ENCODE measurements at places on chromosomes 4 and X.

DNA sequence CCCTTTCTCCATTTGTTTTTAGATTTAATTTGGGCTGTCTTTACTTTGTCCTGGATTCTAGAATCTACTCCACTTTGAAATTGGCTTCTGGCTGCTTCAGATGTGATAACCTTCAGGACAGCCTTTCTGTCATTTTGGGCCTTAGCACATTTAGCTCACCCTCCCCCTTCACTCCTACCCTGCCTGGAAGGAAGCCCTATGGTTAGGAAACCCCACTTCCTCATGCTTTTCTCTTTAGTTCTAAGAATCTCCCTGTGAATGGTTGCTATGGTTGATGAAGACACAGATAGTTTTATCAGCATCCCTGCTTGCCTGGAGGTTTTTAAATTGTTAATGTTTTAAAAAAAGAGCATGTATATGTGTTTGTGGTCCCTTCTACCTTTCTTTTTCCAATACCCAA is 100.7 kb upstream of the PTPN13 start:
- DNase-seq: no peak

DNA sequence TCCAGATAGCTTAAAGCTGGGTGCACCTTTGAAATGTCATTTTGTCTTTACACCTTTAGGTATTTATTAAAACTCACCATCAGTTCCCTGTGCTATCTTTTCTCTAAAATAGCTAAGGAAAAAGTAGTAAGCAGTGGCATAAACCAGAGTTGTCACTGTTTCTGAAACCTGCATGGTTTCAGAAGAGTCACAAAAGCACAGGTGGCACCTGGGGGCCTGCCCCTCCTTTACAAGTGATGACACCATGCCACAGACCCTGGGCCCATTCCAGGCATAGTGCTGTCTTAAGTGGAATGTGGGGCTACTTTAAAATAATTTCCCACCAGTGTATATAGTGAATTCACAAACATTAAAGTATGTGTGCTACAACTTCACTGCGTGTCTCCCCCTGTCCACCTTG is 47.8 kb downstream of the DCUN1D4 start:
- no peak for DNase-seq

DNA sequence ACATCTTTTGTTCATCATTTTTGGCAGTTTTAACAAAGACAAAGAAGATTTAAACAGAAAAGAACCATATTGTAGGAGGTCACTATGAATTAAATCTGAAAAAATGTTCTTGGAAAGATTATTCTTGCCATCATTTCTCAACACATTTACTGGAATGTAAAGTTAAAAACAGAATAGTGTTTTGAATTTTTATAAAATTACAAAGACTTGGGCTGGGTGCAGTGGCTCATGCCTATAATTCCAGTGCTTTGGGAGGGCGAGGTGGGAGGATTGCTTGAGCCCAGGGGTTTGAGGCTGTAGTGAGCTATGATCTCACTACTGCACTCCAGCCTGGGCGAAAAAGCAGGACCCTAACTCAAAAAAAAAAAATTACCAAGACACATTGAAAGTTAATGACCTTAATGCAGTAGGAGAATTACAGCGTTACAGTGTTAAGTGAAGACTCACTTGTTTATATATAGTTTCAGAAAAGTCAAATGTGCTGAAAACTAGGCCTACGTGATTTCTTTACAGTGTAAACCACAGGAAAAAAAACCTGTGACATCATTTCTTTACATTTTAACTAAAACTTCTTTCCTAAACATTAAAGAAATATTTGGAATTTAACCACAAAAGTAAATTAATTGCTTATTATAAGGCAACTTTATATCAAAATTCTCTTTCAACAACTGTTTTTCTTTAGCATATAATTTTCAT is 7.9 kb downstream of the FAM13A start:
- no peak for DNase-seq

GRCh38 chr4:148286012-148286411 is 156.2 kb downstream of the NR3C2 start:
- no peak for DNase-seq

- DNase-seq: no peak
Observed at GRCh38 chrX:72540318-72540717, 32.3 kb downstream of the HDAC8 start.

- DNase-seq: no peak
Observed at GRCh38 chr4:170307182-170307581, 217.4 kb upstream of the AADAT start.

DNA sequence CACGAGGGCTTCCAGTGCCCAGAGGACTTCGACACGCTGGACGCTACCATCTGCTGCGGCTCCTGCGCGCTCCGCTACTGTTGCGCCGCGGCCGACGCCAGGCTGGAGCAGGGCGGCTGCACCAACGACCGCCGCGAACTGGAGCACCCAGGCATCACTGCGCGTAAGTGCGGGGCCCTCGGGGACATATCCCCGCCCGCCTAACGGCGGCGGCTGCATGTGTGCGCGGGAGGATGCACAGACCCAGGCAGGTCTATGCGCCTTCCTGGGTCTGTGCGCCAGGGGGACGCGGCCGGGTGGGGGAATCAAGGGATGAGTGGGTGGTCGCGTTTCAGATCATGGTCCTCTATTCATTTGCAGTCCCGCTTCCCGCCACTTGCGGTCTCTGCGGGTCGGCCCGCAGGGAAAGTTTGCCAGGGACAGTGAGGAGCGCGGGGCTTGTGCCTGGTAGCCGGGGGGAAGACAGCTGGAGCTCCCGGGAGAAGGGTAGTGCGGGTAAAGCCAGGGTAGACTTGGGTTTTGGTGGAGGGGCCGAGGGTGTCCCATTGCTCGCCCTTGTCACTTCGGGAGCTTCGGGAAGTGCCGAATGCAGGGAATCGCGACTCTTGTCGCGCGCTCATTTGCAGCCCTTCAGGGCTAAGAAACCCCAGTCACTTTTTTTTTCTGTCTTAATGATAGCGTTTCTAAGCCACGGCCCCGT is 1.0 kb downstream of the SHISA3 start:
- no peak for DNase-seq

GRCh38 chr4:104163820-104164219 is 330.9 kb downstream of the CXXC4 start:
- no peak for DNase-seq

DNA sequence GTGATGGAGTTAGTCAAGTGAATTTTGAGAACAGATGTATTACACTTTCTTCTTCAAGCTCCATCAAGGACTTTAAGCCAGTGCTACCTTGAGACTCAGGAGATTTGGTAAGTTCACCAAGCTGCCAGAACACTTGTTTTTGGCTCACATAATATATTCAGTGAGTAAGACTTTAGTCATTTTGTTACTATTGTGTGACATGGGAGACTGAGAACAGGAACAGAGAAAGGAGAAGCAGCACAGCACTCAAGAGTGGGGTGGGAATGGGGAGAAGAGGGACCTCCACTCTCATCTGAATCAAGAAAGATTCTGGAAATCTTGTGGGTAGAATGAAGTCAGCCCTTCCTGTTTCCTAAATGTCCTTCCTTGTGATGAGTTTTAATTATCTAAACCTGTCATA is 87.3 kb upstream of the TET2 start:
- DNase-seq: no peak

DNA sequence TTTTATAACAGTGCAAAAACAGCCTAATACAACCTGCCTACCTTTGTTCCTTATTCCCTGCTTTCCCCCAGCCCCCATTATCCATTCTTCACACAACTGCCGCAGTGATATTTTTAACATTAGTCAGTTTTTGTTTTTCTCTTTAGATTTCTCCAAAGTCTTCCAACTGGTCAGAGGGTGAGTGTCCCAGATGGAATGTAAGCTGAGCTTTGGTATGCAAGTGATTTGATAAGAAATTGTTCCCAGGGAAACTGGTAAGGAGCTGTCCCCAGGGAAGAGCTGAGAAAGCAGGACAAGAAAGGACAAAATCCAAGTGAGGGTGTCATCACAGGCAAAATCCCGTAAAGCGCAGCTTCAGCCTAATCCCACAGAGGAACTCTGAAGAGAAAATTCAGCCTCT is 475.5 kb upstream of the ADGRL3 start:
- DNase-seq: no peak

DNA sequence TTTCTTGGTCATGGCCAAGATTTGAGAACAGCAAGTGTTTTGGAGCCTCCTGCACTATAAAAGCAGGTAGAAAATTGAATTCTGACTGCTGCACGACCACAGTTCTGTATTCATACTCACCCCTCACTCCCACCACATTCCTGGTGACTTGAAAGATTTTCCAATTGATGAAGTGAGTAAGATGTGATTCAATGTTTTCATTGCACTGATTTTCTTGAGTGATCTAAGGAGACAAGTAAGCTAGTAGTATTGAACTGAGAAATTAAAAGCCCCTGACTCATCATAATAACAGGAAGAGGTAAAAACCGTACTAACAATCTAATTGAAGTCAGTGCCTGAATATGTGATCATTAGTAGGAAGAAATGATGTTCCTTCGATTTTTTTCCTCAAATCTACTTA is 6.1 kb upstream of the SEC24D start:
- peak; percentile 94 for DNase-seq

DNA sequence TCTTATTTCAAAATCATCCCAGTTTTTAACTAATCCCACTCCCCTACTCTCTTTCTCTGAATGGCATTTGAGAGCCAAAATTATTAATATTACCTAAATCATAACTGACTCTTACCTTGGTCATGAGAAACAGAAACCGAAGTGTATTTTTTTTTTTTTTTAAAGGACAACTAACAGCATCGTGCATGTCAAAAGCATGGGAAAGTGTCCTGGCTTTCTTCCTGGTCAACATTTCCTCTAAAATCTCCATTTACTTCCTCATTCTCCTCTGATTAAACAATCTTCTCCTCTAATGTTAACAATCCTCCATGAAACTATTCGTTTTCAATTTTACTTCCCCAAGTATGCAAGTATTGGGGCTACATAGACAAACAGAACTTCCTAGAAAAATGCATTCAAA is 2.1 kb upstream of the STS start:
- no peak for DNase-seq

GRCh38 chr4:71186566-71187403 is 152.0 kb upstream of the SLC4A4 start:
- DNase-seq: peak; percentile 44

DNA sequence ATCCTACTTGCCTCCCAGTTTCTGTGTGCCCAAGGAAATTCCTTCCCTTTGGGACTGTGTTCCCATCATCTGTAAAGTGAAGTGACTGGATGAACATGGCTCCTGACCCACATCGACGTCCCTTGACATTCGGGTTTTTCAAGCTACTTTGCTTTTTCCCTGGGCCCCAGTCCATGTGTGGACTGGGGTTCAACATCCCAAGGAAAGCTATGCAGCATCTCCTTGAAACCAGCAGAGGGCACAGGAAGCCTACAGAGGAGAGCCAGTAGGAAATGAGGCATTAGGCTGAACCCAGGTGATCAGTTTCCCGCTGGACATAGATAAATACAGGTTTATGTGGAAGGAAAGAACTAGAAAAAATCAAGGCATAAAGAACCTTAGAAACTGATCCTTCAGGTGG is 145.1 kb upstream of the ARHGEF9 start:
- DNase-seq: no peak

- no peak for DNase-seq
Observed at GRCh38 chrX:136067966-136068365, 79.4 kb upstream of the FHL1 start.

DNA sequence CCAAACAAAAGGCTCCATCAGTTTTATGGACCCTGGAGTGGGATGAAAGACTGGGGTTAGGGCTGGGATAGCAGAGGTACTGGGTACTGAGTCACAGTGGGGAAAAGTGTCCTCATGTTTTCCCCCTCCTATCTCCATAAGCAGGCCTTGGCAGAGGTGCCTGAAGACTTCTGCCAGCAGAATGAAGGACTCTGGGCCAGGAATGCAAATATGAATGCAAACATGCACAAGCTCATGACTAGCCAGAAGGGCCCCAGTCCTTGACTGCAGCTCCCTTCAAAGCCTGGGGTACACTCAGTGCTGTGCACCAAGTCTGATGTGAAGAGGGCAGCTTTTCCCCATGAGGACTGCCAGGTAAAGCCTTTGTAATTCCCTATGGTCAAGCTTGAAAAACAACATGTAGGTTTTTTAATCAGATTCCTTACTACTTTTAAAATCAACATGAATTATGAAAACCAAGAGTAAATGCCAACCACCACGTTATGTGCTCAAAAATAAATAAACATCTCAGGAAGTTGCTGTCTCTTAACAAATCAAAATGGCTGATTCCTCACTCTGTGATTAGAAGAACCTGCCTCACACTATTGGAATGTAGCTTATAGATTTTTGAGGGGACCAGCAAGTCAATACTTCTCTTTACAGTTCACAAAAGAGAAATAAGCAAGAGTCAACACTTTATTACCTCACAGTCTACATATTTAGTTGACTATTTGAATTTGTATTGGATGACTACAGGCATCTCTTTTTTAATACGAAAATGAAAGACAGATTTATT is 1512.0 kb downstream of the ARAP2 start:
- no peak for DNase-seq

GRCh38 chr4:106851726-106852125 is 184.4 kb downstream of the DKK2 start:
- no peak for DNase-seq

DNA sequence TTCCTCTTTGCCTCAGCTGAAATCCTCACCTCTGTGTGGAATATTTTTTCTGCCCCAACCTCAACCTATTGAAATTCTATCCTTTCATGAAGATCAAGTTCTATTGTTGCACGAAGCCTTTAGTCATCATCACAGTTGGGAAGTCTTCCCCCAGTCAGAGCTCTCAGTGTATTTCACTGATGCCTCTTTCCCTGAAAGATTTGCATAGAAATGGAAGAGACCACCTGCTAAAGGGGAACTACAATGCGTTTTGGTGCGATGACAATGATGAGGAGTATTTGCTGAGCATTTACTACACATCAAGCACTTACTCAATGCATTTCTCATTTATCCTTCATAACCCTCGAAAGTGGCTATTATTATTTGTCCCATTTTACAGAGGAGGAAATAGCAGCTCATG is 151.2 kb upstream of the KLF3 start:
- no peak for DNase-seq

DNA sequence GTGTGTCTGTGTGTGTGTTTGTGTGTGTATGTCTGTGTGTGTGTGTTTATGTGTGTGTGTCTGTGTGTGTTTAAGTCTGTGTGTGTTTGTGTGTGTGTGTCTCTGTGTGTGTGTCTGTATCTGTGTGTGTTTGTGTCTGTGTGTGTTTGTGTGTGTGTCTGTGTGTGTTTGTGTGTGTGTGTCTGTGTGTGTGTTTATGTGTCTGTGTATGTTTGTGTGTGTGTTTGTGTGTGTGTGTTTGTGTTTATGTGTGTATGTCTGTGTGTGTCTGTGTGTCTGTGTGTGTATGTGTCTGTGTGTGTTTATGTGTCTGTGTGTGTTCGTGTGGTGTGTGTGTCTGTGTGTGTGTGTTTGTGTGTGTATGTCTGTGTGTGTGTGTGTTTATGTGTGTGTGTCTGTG is 11.4 kb downstream of the IL9R start:
- DNase-seq: no peak

GRCh38 chrX:65633826-65634225 is 33.6 kb upstream of the MSN start:
- DNase-seq: no peak

GRCh38 chrX:19630228-19630627 is 114.9 kb upstream of the MAP3K15 start:
- DNase-seq: no peak

GRCh38 chr4:2296631-2297601 is 35.0 kb upstream of the MXD4 start:
- DNase-seq: no peak
